Activated T-helper 2 cell treated with anti-CD3 and anti-CD28 coated beads, Interferon-gamma antibody, Interleukin-2, Interleukin-4, amounts not matched to agents 10 μg/mL and 5 μg/mL and 100 μg/mL, durations not matched to agents 14 hours and 24 hours and 36 hours (primary cell): ENCODE measurements at places on chromosomes 13 and 19. TPM values are rescaled to one million over a fixed set of nuclear protein-coding genes. Genes with fewer than 3 reads are reported as not detected.

DNA sequence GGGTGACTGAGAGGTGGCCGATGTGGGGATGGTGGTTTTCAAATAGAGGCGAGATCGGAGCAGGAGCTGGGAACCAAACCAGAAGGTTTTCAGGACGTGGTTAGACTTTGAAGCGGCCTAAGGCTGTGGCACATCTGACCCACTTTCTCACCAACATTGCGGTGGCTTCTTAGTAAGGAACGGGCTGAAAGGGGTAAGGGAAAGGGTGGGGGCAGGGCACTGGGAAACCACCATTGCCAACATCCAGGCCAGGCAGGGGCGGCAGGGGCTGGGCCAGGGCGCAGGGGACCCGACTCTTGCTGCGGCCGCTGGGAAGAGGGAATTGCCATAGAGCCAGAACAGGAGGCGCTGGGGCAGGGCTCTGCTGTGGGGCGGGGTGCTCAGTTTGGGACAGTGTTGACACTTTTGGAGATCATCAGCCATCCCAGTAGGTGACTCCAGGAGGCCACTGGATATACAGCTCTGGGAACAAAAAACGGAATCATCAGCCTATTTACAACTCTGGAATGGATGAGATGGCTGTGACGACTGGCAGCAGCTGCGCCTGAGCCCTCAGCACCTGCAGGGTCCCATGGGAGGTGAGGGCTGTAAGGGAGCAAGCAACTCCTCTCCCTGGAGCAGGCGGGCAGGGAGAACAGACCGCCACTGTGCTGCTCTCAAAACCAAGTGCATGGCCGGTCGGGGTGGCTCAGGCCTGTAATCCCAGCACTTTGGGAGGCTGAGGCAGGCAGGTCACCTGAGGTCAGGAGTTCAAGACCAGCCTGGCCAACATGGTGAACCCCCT lies 52.2 kb downstream of the IRS2 start:
- no peak for DNase-seq

GRCh38 chr13:34748073-34748472 lies 194.0 kb upstream of the NBEA start:
- DNase-seq = no peak

DNA sequence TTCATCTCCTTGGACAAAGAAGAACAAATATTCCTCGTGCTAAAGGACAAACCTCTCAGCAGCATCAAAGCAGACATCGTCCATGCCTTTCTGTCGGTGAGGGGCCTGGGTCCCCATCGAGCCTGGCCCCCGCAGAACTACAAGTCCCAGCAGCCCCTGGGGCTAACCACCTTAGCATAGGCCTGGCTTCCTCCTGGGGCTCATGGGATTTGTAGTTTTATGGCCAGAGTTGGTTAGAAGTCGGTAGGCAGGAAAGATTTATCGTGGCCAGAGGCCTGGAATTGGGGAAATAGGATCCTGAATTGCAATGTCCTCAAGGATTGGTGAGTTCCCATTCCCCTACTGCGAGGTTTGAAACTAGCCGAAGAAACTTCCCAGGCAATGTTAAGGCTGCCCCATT lies 19.6 kb downstream of the TMEM150B start:
- DNase-seq = peak; percentile 22

GRCh38 chr13:41603917-41604316 lies 146.6 kb downstream of the RGCC start:
- DNase-seq = no peak

DNA sequence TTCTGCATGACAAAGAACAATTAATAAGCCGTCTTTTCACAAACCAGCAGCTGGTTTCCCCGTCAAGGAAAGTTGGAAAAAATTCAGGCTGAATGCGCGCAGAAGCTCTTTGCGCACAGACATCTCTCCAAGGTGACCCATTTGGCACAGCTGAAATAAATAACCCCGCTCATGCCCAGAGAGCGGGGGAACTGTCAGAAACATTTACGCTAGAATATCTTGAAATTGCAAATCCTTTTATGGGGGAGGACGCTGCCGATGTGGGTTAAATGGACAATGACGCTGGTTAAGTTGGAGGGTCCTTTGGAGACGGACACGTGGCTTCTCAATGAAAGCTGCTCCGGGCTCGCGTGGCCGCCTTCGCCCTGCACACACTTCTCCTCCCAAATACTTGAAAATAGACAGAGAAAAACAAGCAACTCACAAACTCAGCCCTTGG lies 30.6 kb downstream of the GSX1 start:
- DNase-seq = no peak

DNA sequence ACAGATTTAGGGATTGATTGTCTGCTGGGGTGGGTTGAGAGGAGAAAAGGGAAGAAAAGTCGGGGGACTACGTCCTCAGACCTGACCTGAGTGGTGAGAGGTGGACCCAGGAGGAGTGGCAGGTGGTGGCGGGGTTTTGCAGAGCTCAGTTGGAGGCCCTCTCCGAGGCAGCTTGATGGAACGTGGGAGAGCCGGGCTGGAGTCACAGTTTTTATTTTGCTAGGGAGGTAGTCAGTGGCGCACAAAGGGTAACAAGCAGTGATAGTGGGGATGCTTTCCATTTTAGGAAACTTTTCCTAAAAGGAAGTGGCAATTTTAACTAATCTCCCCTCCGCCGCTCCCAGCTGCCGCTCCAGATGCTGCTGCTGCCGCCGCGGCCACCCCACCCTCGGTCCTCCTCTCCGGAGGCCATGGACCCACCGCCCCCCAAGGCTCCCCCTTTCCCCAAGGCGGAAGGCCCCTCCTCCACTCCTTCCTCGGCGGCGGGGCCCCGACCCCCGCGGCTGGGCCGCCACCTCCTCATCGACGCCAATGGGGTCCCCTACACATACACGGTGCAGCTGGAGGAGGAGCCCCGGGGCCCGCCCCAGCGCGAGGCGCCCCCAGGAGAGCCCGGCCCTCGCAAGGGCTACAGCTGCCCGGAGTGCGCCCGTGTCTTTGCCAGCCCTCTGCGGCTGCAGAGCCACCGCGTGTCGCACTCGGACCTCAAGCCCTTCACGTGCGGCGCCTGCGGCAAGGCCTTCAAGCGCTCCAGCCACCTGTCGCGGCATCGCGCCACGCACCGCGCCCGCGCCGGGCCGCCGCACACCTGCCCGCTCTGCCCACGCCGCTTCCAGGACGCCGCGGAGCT lies 1.1 kb upstream of the ZNF581 start:
- no peak for DNase-seq

GRCh38 chr19:30479231-30479630 lies 107.0 kb downstream of the ZNF536 start:
- DNase-seq = no peak

DNA sequence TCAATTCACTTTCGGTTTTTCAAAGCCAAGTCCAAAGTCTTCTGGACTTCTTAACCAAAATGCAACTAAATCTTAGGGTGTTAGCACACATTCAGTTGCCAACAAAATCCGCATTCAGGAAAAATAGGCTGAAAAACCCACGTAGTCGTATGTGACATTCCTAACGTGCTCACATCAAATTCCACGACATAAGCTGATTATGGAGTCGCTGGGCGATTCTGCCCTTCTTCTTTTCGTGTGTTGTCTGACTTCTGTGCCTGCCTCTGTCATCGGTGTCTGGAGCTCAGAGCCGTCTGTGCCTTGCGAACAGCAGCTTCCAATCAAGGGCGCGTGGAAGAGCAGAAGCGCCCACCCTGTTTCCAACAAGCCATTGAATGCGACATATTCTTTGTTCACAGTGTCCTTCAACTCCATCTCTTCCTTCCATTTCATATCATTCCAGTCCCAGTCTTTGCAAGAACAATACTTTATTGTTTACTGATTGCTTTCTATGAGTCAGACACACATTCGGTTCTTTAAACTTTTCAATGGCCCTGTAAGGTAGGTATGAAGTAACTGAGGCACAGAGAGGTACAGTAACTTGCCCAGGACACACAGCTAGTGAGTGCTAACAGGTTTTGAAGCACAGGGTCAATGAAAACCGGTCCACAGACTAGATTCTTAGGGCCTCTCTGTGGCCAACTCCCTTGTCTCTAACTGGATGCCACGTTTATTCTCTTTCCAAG lies 8.2 kb upstream of the ZNF507 start:
- DNase-seq = no peak

- DNase-seq = peak; percentile 82
Measured at GRCh38 chr19:19643158-19644053, at the start of gene GMIP. GMIP (minus strand) TSS chr19:19643657; CDS start chr19:19643529, 128 bp downstream.

- DNase-seq = no peak
Measured at GRCh38 chr13:31476753-31477152, 262.6 kb upstream of the RXFP2 start.

GRCh38 chr13:112815871-112816270 lies 126.0 kb downstream of the ATP11A start:
- no peak for DNase-seq

DNA sequence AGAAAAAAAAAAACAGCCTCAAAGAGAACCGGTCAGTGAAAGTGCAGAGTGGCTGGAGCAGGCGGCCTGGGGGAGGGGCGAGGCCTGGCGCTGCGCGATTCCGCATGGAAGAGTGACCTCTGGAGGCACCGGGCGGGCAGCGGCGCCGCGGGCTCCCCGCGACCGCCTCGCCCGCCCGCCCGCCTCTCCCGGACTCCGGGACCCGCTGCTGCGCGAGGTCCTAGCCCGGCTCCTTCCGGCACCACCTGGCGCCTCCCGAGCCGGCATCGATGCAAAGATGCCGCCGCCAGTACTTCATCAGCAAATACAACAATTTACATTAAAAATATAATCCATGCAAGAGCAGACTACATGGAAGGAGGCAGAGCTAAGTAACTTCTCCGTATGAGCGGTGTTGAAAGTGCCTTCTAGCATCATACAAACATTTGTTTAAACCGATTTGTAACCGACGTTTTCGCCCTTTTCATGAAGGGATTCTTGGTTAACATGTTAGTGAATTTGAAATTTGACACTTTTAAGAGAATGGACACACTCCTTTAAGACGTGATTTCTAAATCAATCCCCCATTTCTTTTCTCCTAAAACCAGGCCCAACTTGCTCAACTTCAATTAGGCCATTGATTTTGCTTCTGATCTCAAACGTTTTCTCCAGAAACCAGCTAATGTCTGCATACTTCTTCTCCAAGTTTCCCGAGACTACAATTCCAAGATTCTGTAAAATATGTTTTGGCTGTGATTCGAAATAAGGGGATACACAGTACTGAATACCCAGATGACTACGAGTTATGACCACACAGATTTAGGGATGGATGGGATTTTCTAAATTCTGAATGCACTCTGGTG lies 2.1 kb downstream of the EFNB2 start:
- DNase-seq = peak; percentile 10

- no peak for DNase-seq
Measured at GRCh38 chr19:30332445-30333234, 39.5 kb upstream of the ZNF536 start.

MEIOSIN gene
- total RNA-seq = not detected in 2 replicates

NOVA2 gene
- 0.14 TPM in 1 of 2 replicates, not detected in the other for total RNA-seq

AMH gene
- 4.3 TPM in 2 replicates for total RNA-seq
